D341Med (cell line): ENCODE measurements at places on chromosomes 2 and 18.

GRCh38 chr2:229124136-229124535 lies 147.0 kb downstream of the PID1 start:
- no peak for DNase-seq

- DNase-seq, result no peak
These were observed 135.4 kb downstream of the PHLPP1 start for GRCh38 chr18:62850619-62851306.

DNA sequence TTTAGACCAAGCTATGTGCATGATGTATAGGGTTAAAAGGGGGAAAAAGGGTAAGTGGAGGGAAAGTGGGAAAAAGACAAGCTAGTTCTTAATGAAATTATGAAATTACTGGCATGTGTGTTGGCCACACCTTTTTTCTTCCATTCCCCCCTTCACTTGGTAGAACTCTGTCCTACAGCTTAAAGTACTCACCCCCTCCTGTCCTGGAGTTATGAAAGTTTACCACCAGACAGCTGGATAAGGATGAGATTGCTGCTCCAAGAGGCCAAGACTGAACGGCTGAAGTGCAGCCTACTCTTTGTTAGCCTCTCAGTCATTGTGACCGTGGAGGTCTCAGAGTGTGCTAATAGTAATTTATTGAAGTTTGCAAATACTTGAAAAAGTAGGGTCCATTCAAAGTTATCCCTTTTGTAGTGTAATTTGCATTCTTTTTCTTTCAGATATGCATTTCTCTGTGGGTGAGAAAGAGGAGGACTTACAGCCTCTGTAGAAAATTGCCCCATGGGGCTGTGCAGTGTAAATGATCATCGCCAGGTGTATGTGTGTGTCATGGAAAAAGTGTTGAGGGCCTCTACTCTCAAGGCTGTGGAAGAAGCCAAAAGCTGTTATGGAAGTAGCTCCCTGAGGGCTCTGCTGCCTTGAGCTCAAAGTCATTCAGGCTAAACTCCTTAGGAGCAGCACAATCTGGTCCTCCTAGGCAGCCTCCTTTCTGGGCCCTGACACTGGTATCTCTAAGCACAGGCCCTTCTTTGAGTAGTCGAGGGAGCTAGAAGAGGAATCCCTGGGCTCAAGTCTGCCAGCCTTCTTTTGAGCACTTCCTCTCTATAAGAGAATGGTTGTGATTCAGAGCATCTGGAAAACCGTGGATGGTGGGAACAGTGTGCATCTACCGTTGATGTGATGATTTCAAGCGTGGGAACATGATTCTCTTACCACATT lies 46.2 kb downstream of the LHCGR start:
- no peak for DNase-seq

DNA sequence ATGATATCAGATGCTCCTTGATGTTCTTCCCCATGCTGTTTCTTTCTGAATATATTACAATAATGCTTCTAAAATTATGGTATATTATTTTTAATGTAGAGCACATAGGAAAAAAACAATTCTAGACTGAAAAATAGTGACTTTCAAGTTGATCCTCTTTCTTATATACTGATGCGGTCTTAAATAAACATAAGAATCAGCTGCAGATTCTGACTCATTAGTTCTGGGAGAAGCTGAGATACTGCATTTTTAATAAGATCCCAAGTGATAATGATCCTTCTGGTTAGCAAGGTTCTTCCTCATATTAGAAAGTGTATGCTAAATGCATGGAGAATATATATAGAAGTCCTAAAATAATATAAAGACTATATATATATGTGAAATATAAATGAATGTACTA lies 124.9 kb downstream of the XIRP2 start:
- DNase-seq, result no peak

GRCh38 chr2:45913539-45913938 lies 262.1 kb downstream of the PRKCE start:
- DNase-seq, result no peak

DNA sequence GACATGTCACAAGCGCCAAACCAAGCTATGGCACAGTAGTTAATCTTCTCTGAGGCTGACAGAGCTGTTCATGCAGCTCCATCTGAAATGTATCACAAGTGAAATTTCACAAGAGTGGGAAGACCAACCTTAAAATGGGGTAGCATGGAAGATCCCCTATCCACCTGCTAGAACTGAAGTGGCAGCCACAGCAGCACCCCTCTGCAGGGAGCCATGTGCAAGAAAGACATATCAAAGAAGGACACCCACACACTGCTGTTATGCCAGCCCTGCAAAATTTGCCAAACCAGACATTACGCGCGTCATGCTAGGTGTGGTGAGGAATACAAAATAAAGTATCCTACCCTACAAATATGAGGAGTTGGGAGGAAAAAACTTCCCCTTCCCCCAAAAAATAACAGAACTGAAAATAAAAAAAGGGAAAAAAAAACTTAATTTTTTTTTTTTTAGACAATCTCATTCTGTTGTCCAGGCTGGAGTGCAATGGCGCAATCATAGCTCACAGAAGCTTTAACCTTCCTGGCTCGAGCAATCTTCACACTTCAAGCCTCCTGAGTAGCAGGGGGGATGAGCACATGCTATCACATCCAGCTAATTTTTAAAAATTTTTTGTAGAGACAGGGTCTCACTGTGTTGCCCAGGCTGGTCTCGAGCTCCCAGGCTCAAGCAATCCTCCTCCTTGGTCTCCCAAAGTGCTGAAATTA lies 76.2 kb downstream of the STK39 start:
- DNase-seq, result no peak

- no peak for DNase-seq
These were observed 174.0 kb upstream of the SLC14A2 start for GRCh38 chr18:45441110-45441847.
